SK-N-DZ (cell line): ENCODE measurements at places on chromosomes 12 and 14.

GRCh38 chr14:84976805-84977204 is 553.1 kb upstream of the FLRT2 start:
- no peak for DNase-seq

DNA sequence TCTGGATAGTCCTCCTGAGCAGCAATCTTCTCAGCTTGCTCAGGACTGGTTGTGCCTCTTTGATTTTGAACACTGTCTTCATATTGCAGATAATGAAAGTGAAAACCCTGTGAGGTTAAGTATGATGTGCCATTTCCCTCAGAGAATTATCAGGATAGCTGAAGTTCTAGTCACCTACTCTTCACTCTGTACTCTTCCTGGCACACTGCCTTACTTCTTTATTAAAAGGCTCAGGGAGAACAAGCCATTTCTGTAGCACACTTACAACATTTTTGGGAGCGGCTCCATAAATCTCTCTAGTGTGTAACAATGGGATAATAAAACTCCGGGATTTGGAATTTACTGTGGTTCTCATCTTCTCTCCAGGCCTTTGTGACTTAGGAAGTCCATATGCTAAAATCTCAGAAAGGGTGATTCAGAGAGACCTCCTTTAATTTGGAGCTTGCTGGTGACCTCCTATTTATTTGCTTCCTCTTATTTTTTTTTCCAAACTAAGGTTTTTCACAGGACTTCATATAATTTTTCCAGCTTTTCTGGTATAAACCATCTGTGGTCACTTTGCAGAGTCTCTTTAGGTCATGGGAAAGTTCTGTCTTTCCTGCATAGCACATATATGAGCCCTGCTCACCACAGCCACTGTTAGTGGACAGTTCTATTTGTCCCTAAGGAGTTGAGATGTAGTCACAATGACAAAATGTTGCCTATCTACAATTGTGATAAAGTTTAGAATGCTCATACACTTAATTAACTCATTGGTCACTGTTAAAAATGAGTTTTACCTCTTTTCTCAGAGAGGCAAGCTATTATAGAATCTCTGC is 53.5 kb upstream of the LDHB start:
- no peak for DNase-seq

- no peak for DNase-seq
These were observed 59.7 kb upstream of the MAX start for GRCh38 chr14:65162031-65162430.

GRCh38 chr12:64824130-64824499 is 332 bp upstream of the TBC1D30 start:
- no peak for DNase-seq

DNA sequence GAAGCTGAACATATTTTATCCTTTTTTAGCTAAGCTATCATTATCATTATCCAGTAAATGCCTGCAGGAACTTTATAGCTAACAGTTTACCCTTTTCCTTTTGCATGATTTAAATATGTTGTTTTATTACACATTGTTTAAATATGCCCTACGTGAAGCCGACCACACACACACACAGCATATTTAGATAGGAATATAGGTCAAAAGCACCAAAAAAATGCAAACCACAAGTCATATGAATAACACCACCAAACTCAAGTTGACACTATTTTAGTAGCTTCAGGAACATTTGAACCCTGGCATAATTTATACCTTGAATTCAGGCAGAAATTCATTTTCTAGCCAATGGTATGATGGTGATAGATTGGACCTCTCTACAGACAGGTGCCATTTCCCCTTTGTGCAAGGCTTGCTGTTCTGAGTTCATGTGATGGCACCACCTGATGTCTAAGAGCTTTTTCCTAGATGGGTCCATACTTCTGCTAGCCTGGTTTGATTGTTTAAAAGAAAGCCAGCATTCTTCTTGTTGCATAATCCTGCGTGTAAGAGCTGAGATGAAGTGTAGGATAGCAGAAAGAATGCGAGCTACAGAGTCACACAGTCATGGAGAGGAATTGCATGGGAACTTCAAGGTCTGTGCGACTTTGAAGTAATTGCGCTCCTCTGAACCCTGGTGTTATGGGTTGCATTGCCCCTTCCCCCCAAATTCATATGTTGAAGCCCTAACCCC is 454.8 kb upstream of the SOX5 start:
- DNase-seq: no peak

GRCh38 chr14:90293766-90294730 is 37.7 kb downstream of the NRDE2 start:
- no peak for DNase-seq

DNA sequence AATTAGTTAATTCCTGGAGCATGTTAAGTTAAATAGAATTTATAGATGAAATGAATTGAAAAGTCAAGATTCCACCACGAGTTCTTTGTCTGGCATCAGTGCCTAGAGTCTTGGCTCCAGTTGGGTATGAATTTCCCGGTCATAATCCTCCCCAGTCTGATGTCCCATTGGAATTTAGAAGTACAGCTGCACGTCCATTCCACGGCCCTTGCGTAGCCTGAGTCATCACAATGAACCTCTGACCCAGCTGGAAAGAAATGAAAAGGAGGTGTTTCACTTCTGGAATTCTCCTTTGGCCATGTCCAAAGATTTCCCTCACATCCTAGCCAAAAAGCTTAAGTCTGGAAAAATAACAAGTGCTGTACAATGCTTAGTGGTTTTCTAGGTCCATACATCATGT is 122.7 kb downstream of the KICS2 start:
- no peak for DNase-seq

GRCh38 chr12:6330999-6331714 is 10.7 kb downstream of the TNFRSF1A start:
- DNase-seq: no peak

DNA sequence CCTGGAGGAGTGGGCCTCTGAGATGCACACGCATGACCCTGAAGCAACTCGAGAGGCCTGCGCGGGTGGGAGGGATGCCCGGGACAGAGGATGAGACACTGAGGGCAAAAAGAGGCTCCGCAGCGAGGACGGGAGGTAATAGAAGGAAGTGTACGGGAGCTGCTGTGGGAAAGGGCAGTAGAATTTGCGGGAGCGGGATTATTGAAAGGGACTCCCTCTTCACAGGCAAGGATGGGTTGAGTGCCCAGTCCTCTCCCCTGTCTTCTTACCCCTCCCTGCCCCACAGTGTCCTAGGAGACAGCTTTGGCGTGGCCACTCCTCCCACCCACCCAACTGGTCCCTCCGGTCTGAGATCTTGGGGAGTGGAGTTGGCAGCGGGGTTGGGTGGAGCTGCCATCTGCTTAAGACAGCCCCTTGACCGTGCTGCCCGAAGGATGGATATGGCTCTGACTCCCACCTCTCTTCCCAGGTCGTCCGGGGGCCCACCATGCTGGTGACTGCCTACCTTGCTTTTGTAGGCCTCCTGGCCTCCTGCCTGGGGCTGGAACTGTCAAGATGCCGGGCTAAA is 15.7 kb upstream of the ESPL1 start:
- no peak for DNase-seq

DNA sequence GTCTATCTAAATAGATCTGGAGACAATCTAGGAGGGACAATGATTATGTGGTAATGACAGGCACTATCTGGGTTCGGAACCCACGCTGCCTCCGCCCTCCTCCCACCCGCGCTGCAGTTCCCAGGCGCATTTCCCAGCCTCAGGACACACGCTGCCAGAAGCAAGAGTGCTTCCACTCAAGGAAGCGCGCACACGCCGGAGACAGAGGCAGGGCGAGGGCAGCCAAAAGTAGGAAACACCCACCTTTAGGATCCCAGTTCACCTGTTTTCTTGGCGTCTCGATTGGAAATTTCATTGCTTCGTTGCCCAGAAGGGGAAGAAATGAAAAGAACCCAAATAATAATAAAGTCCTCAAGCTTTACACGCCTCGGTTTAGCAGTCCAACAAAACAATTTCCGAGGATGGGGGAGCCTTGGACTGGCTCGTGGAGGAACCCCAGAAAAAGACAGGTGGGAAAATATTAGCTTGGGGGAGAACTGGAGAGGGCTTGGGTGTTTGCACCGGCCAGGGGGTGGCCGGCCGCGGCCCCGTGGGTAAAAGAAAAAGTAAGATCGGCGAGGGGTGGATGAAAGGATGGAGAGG is 474 bp downstream of the KCNK10 start:
- no peak for DNase-seq

DNA sequence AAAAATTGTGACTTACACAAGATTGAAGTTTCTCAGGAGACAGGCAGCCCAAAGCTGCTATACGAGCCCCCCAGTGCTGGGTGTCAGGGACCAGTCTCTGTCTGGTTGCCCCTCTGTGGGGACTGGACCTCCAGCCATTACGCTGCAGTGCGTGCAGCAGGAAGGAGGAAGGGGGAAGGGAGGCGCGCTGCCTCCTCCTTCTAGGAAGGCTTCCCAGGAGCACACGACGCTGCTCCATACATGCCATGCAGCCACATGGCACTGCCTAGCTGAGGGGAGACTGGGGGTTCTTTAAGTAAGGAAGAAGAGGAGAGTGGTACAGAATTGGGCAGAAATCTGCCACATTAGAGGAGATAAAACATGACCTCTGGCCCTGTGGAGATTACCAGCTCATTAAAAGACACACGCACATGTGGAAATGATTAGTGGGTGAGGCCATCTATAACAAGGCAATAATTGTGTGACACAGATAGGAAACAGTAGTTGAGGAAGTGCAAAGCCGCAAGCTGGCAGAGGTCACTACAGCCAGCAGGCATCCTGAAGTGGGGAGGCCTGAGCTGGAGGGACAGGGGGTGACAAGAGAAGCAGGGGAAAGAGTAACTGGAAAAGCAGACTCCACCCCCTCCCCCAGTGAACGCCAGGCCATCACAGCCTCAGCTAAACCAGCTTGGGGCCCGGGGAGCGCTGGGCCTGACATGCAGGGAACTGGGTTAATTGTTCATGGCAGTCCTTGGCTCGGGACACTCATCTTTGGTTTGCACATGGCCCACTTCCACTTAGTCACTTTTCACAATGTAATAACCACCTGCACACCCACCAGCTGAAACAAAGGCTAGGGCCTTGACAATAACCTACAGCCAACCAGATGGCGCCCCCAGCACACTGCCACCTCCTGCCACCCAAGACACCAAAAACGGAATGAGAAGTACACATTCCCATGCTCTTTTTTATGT is 39.6 kb downstream of the CCDC88C start:
- DNase-seq: peak; percentile 75

DNA sequence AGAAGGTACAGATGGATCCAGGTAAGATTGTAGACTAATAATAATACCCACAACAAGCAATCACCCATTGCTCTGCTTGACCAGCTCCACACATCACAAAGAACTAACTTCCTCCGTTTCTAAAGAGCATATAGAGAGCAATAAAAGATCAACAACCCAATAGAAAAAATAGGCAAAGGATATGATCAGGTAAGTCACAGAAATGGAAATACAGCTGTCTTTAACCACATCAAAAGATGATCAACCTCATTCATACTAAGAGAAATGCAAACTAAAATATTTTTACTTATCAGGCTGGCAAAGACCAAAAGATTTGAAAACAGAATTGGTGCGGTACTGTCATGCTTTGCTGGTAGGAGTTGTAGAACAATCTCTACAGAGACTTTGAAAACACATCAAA is 8.9 kb downstream of the C2CD5 start:
- no peak for DNase-seq

DNA sequence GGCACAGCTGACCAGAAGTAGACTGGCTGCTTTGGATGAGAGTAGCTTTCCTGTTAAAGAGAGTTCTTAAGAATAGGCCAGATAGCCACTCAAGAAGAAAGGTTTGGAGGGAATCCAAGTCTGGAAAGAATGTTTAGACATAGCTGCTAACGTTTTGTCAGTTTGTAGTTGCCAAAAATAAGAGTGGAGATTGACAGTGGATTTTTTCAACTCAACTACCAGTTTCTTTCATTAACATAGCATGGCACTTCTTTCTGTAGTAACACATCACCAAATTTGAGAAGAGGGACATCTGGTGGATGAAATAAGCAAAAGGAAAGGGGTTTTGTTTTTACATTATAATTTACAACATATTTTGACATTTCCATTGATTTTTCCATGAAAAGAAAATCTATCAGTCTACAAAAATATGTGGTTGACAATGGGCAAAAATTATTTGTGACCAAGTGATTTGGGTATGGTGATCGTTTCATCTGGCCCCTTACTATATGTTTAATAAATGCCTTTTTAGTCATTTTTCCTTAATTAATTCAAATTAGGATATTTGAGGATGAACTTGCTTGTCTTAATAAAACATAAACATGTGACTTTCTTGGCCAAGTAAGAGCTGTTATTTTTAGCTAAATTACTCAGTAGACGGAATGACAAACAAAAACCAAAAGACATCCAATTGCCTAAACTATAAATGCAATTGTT is 71.1 kb downstream of the PTPRR start:
- peak; percentile 37 for DNase-seq

DNA sequence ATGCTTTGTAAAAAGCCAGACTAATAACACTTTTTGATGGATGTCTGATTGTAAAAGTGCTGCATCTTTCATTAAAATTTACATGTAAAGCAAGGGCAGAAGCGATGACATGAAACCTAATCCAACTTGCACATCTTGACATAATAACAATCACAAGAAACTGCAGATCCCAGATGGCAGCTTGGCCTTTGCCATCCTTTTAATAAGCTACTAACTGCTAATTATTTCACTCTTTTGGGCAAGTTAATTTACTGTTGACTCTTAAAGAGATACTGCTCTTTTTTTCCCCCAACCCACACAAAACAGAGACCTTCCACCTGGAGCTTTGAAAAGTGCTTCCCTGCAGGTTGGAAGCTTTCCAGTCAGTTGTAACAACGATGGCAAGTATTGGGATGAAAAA is 137.5 kb downstream of the NRXN3 start:
- DNase-seq: no peak

GRCh38 chr14:64476438-64476837 is 11.1 kb downstream of the AKAP5 start:
- DNase-seq: no peak

- no peak for DNase-seq
These were observed 7.4 kb downstream of the CLMN start for GRCh38 chr14:95312311-95312710.

DNA sequence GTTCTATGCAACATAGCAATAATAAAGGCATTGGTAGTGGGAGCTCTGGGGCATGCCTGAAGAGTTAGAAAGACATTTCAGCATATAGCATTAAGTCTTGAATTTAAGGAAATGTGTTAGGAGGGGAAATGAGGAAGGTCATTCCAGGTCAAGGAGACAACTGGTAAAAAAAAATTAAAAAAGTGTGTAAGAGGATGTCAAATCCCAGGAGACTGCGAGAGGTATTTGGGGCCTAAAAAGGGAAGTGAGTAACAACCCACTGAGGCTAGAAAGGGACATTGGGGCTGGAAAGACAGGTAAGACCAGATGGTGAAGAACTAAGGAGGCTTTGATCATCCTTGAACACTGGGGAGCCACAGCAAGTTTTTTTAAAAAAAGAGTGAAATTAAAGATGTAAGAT is 152.9 kb downstream of the SLC25A21 start:
- DNase-seq: no peak

GRCh38 chr12:128804762-128805161 is 19.0 kb downstream of the SLC15A4 start:
- no peak for DNase-seq
